Hepatocyte (in vitro differentiated cells): ENCODE measurements at places on chromosomes 4 and X. TPM values are rescaled to one million over a fixed set of nuclear protein-coding genes. Genes with fewer than 3 reads are reported as not detected.

SLC25A53 gene
- polyA plus RNA-seq, result 4.8 and 5.7 TPM in 2 replicates

- DNase-seq, result no peak
- no peaks in the 10 kb centered on the region for H3K4me1 ChIP-seq
- no peaks in the 10 kb centered on the region for H3K36me3 ChIP-seq
- H3K27me3 ChIP-seq, result no peaks in the 10 kb centered on the region
- no peak overlapping the region for H3K4me3 ChIP-seq
- no peak overlapping the region for H3K27ac ChIP-seq
These were observed 17.5 kb upstream of the C4orf36 start for GRCh38 chr4:86909546-86910295.

XAGE2 gene
- polyA plus RNA-seq, result 5.9 and 12.7 TPM in 2 replicates

CDKL2 gene
- 0.64 and 1.9 TPM in 2 replicates for polyA plus RNA-seq

GRCh38 chrX:5748586-5749150, 480.0 kb downstream of the NLGN4X start:
- no peaks in the 10 kb centered on the region for H3K36me3 ChIP-seq
- H3K4me1 ChIP-seq, result no peaks in the 10 kb centered on the region
- DNase-seq, result peak; percentile 6

TMEM150C gene
- polyA plus RNA-seq, result 1.9 and 3.3 TPM in 2 replicates
